ENCODE measurements at places on chromosomes 4 and X. TPM values are rescaled to one million over a fixed set of nuclear protein-coding genes. Genes with fewer than 3 reads are reported as not detected.
A peak's percentile ranks its signal among the peaks of the same experiment; 100 is the strongest.

DNA sequence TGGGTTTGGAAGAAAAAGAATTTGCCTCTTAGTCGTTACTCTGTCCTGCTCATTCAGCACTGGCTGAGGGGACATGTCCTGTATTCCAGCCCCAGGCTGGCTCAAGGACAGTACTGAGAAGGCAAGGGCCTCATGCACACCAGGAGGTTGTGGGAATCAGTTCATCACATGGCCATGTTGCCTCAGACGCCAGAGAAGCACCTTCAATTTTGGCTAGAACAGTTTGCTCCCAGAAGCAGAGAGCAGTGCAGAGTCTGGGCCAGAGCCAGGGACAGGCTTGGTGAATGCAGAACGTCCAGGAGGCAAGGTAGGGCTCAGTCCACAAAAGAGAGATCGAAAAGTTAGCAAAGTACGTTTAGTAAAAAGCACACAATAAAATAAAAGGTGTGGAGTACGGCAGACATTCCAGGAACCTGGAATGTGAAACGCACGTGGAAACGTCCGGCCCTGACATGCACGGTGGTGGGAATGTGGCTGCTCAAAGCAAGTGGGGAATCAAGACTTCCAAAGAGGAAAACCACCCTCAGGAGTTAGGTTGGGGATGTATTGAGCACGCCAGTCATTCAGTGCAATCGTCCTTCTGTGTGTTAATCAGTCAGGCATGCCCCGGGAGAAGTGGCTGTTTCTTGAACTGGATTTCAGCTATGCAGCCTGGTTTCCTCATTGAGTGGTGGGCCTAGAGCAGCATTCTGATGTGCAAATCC is 1.2 kb upstream of the SLC2A9 start:
- DNase-seq: peak; percentile 54

DNA sequence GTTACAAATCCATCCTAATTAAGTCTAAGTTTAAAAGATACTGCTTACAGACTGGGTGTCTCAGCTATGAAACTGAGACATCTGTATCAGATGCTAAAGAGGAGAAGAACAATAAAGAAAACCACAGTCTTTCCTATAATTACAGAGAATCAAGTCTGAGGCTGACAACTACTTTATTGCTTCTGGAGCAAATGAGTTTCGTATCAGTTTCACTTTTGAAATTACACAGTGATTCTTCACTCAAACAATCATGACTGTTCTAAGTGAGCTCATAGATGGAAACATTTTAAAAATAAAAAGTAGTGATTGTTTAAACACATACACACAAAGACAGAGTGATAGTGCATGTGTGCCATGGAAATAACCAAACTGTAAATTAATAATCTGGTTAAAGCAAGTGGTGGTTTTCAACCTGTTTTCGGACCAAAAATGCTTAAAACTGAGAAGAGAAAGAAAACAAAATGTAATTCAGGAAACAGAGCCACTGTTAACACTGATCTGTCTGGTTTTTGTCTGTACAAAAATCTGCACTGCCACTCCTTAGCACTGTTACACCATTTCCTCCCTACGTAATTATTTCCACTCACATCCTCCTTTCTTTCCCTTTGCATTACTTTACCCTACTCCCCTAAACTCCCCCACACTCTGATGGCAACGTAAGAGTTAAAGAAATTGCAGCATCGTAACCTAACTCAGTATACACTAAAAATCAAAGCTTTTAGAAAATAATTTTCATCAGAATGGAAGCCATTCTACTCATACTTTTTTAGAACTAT is 12.5 kb downstream of the RFC1 start:
- DNase-seq: no peak

DNA sequence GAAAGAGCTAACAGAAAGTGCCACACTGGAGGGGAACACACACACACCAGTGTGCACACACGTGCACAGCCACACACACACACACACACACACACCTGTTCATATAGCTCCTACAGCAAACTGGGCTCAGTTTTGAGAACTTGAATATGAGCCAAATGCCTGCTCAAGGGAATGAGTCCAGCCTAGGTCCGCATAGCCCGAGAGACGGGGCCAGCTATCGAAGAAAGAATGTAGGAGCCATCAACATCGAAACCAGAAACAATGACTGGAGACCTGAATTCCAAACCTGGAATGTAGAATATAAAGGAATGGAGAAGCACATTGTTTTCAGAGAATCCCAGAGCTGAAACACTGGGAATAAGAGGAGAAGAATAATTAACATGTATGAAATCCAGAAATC is 37.6 kb upstream of the ERVMER34-1 start:
- no peak for DNase-seq

DNA sequence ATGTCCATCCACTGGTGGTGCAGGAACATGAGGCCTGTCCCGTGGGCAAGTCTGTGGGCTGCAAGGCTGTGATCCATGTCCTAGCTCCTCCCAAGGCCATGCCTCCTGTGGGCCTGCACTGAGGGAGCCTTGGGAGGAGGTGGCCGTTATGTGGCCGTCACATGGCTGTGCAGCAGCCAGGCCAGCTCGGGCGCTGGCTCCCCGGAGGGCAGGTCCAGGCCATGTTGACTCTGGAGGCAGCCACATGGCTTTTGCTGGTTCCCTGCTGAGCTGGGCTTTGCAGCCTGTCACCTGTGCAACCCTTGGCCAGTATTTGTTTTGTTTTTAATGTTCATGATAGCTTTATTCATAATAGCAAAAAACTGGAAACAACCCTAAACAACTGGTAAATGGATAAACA is 13.3 kb downstream of the ADRA2C start:
- no peak for DNase-seq

GRCh38 chr4:43456383-43456782 is 563.9 kb downstream of the GRXCR1 start:
- DNase-seq: no peak

DNA sequence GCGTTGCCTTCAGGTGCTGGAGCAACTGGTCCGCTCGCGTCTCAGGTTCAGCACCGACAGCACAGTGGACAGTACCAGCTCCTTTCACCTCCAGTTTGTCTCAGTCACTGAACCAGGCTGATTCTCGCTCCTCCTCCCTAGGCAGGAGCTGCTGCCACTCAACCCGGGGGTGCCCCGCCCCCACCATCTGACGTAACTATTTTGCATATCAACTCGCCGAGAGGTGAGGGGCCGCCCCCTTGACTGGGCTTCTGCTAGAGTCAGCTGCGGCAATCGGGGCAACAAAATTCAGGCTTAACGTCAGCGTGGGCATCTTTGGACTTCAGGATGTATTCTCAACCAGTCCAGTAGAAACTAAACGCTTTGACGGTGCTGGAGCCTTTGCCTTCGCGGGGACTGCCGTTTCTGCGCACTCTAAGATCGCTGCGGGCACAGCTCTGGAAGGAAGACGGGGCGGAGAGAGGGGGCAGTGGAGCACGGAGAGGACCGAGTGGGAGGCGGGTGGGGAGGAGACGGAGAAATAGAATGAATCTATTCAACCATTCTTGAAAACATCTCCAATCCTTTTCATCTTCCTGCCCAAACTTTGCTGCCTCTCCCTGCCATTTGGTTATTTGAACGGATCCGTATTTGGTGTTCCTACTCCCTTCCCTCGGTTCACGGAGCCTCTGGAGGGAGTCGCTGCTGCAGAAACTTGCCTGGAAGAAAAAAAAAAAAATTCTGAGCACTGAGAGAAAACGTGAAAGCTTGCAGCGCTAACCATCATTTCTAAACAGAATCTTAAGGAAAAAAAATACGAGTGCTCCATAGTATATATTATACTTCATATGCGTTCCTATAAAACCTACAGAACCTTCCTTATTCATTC is at the start of gene FSTL5:
Gene FSTL5, minus strand, starts transcription at position 109 of the 868 bp plus-strand sequence. CDS start 52,604 bp downstream, outside the sequence.
- DNase-seq: peak; percentile 48

GRCh38 chr4:80180743-80181142 is 16.6 kb upstream of the PRDM8 start:
- no peak for DNase-seq

GRCh38 chrX:52277666-52278065 is 91.2 kb upstream of the XAGE2 start:
- no peak for DNase-seq

DNA sequence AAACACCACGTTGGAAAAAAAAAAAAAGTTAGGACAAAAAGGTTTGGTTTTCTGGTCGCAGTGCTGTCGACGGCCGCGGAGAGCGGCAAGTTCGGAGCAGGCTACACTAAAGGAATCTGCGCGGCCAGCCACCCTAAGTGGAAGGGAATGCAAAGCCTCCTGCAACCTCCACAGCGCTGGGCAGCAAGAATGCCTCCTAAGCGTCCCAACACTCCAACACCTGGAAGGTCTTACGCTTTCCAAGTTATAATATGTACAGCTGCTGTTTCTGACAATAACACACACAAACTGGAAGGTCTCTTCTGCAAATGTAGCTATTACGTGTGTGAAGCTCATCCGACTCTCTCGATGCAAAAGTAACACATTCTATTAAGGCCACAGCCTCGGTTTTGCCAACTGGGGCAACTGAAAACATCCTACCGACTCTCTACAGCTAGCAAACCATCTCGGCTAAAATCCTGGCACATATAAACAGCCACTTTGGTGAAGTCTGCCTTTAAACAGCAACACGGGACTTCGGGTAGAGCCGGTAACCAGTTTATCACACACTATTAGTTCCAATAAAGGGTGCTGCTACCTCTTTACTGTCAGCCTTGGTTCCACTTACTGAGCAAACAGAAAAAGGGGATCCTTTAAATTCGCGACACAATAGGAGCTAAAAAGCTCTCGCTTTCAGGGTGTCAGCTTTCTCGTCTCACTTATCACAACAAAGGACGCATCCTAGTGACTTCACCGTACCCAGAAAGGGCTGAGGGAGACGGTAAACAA is 895 bp downstream of the SMIM14 start:
- DNase-seq: peak; percentile 63

DNA sequence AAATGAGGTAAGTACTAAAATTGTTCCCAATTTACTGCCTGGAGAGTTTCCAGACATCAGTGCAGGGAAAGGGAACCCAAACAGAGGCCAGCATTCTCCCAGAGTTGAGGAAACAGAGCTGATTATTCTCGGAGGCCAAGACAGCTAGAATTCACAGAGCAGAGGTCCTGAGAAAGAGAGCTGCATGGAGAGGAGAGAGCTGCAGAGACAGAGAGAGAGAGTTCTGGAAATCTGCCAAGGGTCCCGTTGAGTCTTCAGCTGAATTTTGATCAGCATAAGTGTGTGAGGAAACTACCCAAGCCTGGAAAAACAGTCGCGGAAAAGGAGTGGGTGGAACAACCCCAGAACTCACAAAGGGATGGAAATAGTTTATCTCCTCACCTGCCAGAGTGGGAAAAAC is 43.8 kb upstream of the GPR173 start:
- no peak for DNase-seq

DNA sequence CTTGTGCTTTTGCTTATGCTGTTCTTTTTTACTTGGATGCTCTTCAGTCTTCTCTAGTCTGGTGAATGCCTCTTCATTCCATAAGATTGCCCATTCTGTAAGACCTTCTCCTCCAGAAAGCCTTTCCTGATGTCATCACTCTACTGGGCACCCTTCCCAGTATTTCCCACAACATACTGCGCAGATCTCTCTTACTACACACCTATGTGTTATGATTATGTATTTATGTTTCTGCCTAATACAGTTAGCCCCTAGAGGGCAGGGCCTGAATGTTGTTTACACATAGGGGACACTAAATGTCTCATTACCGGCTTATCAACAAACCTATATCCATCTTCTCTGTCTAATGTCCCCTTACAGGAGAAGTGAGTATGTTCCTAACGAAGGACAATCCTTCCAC is 21.1 kb downstream of the AIFM1 start:
- DNase-seq: no peak

DNA sequence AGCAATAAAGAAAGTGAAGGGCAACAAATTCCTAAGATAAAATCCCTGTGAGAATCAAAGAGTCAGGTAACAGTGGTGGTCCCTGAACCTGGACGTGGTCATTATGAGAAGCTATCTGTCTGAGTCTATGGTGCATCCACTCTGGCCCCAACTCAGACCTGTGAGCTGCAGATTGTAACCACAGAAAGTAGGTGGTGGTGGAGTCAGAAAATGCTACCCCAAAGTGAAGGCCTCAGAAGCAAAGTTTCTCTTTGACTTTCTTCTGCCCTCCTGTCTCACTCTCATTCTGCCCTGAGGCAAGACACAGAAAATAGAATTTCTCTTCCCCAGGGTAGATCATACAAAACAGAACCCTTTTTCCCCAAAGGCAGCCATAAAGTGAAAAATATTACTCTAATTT is 84.1 kb upstream of the NEIL3 start:
- no peak for DNase-seq

GRCh38 chrX:69556060-69557011 is 52.2 kb downstream of the NALF2 start:
- DNase-seq: no peak

DNA sequence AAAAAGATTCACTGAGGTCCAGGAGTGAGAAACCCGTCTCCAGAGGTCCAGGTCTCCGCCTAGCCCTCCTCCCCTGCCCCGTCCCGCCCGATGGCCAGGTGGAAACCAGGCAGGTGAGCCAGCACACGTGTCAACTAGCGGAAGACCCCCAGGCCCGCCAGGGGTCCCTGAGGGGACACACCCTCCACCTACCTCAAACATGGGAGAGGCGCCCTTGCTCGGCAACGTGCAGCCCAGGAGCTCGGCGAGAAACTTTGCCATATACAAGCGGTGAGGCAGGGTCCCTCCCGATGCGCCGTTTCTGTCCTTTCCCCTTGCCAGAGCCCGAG is 330.0 kb downstream of the HNRNPD start:
- peak; percentile 17 for DNase-seq

DNA sequence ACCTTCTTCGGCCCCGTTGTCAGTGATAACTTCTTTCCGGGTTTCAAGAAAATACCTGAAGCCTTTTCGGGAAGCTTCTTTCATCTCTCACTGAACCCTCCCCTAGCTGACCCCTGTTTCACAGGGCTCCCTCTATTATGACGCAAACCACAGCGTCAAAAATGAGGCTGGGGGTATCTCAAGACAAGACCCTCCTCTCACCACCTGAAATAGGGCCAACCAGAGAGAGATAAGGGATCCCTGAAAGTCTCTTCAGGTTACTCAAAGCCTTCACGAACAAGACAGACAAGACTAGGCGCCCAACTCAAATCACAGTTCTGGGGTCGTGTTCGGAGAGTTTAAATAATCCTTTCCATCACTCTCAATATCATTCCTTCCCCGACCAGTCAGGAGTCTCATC is 1.2 kb downstream of the PHF8 start:
- DNase-seq: no peak

Gene PLS3
- 69.5 TPM for total RNA-seq

Gene POU3F4
- not detected for total RNA-seq

Gene BEX1
- total RNA-seq: 2.2 TPM

Gene RASGEF1B
- total RNA-seq: 7.8 TPM

Gene DRP2
- total RNA-seq: 0.05 TPM

Gene CT45A1
- not detected for total RNA-seq

Gene XAGE2
- total RNA-seq: not detected

Gene IL1RAPL1
- total RNA-seq: 1.6 TPM

All from left cardiac atrium (tissue), 4 donors.